ENCODE measurements at places on chromosomes 11 and 22.

GRCh38 chr22:24791362-24791761, 14.6 kb upstream of the SGSM1 start:
- DNase-seq, result no peak

DNA sequence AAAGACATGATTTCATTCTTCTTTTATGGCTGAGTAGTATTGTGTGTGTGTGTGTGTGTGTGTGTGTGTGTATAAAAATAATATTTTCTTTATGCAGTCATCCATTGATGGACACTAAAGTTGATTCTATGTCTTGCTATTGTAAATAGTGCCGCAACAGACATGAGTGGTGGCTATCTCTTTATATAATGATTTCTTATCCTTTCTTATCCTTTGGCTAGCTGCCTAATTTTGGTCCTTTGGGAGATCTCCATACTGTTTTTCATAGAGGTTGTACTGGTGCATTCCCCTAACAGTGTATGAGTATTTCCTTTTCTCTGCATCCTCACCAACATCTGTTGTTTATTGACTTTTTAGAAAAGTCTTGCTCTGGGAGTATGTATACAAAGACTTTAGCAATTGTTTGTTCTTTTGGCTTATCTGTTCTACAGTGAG, 107.0 kb downstream of the STIM1 start:
- DNase-seq, result no peak

DNA sequence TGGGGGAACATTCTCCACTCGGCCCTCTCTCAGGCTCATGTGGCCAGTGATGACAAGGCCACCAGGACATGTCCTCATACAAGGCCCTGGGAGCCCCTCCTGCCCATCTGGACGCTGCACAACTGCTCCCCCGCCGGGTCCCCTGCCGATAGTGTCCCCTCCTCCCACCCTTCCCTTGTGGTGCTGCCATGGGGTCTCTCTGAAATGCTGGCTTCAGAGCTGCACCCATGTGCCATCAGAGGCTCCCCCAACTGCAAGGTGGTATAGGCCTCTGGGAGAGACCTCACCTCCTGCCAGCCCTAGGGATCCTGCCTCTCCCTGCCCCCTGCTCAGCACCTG, 113.0 kb downstream of the KCNQ1OT1 start:
- no peak for DNase-seq

- DNase-seq, result no peak
These were observed 1.2 kb downstream of the CAPN5 start for GRCh38 chr11:77067861-77068443.

DNA sequence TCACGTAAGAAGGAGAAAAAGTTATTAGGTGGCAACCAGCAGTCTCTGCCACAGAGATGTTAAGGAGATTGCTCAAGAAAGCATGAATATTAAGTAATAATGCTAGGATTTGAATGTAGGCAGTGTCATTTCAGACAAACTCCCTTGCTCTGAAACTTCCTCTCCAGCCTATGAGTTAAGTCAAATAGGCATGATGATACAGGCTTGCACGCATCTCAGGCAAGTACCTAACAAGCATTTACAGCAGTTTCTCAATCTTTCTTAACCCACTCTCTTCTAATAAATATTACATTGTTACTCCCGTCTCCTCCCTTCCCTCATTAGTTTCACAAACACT, 72.7 kb downstream of the RAB38 start:
- no peak for DNase-seq

GRCh38 chr11:98800696-98801095, 220.1 kb upstream of the CNTN5 start:
- DNase-seq, result no peak

- peak; percentile 67 for DNase-seq
These were observed 518 bp downstream of the KMT5B start for GRCh38 chr11:68212421-68213134.

GRCh38 chr11:114136686-114137640, 77.5 kb downstream of the ZBTB16 start:
- DNase-seq, result no peak
